Chondrocyte (in vitro differentiated cells): ENCODE measurements at places on chromosomes 5 and 9. TPM values are rescaled to one million over a fixed set of nuclear protein-coding genes. Genes with fewer than 3 reads are reported as not detected.

Gene STARD4
- 47.7 to 70.9 TPM (median 69.6 TPM) in 3 replicates for total RNA-seq

DNA sequence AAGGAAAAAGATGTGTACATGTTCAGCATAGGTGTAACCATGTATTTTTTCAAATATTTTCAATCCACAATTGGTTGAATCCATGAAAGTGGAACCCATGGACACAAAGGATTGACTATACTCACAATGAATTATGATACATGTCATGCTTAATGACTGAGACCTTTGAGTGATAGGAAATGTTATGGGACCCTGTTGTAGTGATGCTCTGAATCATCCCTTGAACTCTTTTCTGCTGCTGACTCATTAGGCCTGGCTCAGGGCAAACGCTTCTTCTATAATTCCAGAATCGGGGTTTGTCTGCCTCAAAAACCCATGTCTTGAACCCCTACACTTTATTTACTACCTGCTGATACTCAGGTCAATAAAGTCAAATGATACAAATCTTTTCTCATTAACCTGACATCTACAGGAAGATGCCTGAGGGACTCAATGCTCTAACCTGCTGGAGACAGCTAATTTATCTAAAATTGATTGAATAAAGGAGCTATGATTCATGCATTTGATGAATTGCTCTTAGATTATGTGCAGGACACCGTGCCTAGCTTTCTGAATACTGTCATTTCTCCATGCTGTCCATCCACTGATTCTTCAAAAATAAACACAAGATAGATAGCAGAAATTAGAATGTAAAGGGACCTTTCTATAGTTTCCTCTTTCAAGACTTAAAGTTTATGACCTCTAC lies 260.1 kb downstream of the PRELID2 start:
- no peak for DNase-seq

- DNase-seq = no peak
Measured at GRCh38 chr5:127839496-127840197, 136.5 kb downstream of the CCDC192 start.

Gene PCDHGB1
- 2.4 to 2.7 TPM (median 2.7 TPM) in 3 replicates for total RNA-seq

DNA sequence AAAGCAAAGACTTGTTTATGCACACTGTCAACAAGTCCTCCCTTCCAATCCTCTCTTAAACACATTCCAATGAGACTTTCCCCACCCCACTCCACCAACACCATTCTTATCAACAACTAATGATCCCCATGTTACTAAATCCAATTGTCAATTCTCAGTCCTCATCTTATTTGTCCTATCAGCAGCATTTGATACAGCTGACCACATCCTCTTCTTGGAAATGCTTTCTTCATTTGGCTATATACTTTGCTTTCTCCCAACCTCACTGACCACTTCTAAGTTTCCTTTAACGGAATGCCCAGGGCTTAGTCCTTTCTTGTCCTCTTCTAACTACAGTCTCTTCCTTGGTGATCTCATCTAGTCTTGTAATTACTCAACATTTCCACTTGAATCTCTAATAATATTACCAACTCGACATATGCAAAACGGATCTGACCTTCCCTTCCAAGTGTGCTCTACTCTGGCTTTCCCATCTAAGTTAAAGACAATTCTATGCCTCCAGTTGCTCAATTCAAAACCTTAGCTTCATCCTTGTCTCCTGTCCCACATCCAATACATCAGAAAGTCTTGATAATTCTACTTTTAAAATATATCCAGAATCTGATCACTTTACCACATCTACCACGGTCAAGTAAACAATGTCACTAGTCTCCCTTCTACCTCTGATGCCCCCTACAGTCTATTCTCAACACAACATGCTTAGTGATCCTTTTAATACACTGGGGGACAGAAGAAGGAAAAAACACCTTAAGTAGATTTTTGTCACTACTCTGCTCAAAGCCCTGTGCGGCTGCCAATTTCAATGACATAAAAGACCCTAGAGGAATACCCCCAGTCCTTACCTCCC lies 25.5 kb downstream of the AGTPBP1 start:
- no peak for DNase-seq
